ENCODE measurements at places on chromosomes 3 and 15.

DNA sequence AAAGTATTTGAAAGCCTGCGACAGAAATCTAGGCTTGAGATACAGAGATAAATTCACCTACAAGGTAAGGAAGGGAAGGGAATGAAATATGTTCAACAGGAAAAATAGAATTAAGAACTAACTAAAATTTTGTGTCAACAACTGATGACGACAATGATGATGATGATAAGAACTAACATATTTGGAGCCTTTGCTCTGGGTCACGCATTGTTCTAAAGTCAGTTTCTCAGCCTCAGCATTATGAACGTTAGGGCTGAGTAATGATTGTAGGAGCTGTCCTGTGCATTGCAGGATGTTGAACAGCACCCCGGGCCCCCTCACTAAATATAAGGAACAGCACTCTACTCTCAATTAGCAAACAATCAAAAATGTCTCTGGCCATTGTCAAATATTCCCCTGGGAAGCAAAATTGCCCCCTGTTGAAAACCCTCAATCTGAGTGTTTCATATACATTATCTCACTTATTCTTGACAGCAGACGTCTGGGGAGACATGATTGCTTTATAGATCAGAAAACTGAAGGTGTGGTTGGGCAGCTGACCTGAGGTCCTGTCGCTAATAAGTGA, 88.5 kb downstream of the ERC2 start:
- no peak for DNase-seq

DNA sequence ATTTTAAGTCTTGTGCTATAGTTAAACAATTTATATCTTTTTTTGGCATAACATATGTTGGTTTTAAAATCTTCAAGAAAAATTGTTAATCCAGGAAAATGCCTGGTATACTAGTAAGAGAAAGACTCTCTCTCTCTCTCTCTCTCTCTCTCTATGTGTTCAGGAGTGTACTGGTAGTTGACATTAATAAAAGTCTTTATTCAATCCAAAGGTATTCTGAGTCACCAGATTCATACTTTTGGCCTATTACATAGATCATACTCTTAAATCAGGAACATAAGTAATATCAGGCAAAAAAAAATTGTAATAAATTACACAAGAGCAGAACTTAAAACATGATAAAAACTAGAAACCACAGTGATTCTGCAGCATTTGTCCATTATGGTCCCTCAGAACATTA, 70.2 kb downstream of the TFG start:
- no peak for DNase-seq

GRCh38 chr3:138157743-138158142, 17.0 kb downstream of the DBR1 start:
- DNase-seq: no peak

DNA sequence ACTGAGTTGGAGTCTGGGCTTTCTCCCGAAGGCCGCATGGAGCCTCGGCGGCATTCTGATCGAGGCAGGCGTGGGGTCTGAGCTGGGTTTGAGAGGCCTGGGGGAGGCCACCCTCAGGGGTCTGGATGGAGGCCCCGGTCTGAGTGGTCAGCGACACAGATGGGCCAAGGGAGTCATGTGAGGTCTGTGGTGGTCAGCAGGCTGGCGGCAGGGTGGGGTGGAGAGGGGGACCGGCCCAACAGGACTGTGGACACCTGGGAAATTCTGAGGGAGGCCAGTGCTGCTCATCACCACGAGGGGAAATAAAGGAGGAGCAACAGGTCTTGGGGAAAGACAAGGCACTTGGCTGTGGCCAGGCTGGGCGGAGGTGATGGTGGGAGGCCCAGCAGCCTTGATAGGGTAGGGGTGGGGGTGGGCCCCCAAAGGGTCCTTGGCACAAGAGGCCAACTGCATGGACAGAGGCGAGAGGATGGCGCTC, 16.2 kb downstream of the CTSH start:
- no peak for DNase-seq

GRCh38 chr15:29596266-29596665, 226.0 kb downstream of the TJP1 start:
- DNase-seq: no peak

DNA sequence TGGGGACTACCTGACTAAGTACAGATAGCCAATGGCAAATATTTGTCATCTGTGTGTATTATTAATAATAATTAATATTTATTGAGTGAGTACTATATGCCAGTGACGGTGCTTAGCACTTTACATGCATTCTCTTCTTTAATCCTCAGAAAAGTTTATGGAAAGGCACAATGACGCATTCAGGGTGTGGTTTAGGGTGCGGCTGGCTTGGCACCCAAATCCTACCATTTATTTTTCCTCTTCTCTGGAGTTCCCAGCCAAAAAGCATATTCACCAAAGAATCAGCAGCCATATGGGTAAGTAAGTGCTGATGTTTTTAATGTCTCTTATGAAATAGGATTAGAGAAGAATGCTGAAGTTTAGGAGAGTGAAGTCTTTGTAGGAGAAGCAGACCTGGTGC, 140.4 kb upstream of the TP63 start:
- no peak for DNase-seq

DNA sequence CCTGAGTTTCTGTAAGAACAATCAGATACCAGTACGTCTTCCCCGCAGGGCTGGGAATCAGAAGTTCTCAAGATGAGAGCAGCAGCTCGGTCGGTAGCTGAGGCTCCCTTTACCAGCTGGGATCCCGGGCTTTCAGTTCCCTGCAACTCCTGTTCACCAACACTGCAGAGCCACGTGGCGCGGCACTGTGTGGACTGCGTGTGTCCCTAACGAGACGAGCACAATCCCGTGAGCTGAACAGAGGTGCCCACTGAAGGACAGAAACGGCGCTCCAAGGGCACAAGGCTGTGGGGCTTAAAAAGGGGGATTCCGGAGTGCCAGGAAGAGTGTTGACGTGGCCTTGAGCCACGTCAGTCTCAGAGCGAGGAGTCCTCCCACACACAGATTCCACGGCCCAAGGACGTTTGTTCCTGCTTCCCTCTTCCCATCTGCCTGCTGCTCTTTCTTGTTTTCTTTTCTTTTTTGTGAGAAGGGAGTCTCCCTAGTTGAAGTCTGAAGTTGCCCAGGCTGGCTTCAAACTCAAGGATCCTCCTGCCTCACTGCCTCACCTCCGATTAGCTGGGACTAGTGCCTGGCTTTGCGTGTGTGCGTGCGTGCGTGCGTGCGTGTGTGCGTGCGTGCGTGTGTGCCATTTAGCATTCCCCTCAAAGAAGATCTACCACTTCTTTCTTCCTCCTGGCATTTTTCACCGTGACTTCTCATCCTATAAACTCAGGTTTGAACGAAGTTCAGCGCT, 37.1 kb upstream of the RPL35A start:
- no peak for DNase-seq

- DNase-seq: no peak
These were observed 5.9 kb downstream of the TMEM42 start for GRCh38 chr3:44867421-44868111.

DNA sequence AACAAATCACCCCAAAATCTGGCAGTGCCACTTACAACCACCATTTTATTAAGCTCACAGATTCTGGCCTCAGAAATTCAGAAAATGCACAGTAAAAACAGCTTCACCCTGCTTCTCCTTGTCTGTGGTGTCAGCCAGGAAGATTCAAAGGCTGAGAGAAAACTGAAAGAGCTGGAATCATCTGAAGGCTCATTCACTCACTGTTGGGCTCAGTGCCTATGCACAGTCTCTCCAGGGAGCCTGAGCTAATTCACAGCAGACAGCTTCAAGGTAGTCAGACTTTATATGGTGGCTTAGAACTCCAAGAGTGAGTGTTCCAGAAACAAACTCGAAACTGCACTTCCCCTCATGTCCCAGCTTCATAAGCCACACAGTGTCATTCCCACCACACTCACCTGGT, 16.5 kb upstream of the PLOD2 start:
- no peak for DNase-seq

GRCh38 chr3:43964640-43965039, 273.9 kb downstream of the ABHD5 start:
- no peak for DNase-seq

GRCh38 chr15:87841426-87841998, 415.0 kb downstream of the NTRK3 start:
- no peak for DNase-seq

DNA sequence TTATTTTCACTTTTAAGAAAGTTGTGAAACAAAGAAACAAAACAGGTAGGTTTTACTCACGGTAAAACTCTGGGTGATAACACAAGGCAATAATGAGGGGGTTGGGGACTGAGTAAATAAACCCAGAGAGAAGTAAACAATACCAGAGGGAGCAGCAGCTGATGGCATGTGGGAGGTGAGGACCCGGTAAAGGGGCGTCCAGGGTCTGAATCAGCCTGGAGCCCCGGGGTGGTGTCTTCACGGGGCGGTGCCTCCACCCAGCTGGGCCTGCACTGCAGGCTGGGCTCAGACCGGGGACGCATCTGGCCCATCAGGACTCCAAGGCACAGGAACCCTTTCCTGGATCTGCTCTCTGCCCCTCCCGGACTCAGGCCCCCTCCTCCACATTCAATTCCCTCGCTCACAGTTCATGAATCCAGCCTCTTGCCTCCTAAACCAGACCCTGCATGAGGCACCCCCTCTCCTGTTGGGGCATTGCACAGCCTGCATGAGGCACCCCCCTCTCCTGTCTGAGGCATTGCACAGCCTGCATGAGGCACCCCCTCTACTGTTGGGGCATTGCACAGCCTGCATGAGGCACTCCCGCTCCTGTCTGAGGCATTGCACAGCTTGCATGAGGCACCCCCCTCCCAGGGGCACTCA, 73.9 kb upstream of the MFGE8 start:
- no peak for DNase-seq

- DNase-seq: no peak
These were observed 724 bp downstream of the RPSA start for GRCh38 chr3:39407259-39407629.

DNA sequence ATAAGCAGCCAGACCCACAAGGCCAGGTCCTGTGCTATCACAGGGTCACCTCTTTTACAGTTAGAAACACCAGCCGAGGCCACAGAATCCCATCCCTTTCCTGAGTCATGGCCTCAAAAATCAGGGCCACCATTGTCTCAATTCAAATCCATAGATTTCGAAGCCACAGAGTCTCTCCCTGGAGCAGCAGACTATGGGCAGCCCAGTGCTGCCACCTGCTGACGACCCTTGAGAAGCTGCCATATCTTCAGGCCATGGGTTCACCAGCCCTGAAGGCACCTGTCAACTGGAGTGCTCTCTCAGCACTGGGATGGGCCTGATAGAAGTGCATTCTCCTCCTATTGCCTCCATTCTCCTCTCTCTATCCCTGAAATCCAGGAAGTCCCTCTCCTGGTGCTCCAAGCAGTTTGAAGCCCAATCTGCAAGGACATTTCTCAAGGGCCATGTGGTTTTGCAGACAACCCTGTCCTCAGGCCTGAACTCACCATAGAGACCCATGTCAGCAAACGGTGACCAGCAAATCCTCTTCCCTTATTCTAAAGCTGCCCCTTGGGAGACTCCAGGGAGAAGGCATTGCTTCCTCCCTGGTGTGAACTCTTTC, 39.6 kb downstream of the TGM4 start:
- peak; percentile 40 for DNase-seq

DNA sequence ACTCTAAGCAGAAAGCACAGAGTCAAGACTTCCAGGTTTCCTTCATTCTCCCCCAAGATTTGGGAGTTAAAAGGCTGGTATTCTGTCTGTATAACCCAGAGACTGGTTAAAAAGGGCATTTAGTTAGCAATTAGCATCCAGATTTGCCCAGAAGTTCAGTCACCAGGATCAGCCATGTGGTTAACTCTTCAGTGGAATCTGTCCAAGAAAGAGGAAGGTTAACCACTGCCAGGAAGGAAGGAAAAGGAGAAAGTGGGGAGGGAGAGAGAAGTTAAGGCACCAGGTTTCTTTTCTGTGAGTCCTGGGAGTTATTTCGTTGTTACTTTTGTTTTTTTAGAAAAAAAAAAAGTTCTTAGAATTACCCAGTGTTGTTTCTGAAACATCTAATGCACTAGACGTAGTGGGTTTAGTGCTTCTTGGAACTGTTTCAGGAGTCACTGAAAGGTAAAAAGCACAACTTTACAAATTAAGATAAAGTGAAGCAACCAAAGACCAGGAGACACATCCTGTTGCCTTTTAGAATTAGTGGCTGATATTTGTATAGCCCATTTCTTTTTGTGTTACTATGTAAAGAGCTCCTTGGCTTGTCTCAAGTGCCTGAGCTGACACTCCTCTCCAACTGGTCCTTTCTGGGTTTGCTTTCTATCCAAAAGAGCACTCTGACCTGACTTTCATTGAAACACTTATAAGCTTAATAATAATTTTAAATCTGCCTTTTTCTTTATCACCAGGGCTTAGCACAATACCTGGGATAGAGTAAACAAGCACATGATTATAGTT, 128.6 kb downstream of the ABI3BP start:
- no peak for DNase-seq

DNA sequence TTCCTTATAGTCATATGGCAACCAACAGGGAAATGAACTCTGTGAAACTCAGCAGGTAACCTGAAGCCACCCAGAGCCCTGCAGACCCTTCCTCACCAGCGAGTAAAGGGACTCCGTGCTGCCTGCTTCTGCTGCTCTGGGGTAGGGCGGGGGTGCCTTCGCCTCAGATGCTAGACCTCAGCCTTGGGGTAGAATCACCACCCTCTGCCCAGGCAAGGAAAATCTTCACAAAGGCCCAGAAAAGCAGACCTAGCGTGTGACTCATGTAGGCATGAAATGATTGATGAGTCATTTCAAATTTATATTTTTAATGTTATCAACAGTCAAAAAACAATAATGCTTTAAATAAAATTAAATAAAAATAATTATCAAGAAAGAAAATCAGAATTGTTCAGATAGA, 6.6 kb downstream of the STIMATE start:
- no peak for DNase-seq

DNA sequence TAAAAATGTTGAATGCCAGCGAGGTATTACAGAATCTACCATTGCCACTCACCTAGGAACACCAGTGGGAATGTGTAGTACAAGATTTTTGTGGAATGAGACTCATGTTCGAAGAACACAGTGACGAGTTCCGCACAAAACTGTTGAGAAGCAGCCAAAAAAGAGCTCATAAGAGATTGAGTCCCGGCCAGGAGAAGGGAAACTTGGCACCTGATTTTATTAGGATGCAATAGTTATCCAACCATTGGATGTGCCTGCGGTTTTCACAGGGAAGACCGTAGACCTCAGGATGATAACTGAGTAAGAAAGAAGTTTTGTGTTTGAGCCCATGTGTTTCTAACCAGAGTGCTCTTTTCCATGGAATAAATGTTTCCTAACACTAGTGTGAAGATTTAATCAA, 88.9 kb downstream of the PTPRG start:
- DNase-seq: no peak

DNA sequence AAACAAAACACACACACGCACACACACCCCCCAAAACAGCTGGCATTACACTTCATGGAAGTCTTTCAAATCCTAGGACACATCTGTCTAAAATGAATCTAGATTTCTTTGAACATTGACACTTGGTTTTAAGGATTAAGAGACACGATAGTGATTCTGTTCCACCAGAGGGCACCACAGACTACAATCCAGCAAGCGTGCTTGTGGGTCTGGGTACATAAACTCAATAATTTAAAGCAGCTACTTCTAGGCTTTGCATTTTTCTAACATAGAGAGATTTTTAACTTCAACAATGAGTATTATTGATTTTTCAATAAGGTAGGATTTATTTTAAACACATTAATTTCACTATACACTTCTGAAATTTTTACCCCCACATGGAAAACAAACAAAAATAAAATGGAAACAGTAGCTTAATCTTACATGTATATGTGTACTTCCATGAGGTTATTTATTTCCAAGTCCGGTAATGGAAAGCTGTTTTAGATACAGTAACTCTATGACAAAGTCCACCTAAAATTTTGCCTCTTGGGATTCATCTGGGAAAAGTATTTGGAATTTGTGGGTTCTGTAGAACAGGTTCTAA, 564.0 kb upstream of the TGFBR2 start:
- peak; percentile 49 for DNase-seq
